ENCODE measurements at places on chromosomes 6 and 20.

- no peak for DNase-seq
These were observed 25.6 kb upstream of the AHI1 start for GRCh38 chr6:135522965-135523692.

DNA sequence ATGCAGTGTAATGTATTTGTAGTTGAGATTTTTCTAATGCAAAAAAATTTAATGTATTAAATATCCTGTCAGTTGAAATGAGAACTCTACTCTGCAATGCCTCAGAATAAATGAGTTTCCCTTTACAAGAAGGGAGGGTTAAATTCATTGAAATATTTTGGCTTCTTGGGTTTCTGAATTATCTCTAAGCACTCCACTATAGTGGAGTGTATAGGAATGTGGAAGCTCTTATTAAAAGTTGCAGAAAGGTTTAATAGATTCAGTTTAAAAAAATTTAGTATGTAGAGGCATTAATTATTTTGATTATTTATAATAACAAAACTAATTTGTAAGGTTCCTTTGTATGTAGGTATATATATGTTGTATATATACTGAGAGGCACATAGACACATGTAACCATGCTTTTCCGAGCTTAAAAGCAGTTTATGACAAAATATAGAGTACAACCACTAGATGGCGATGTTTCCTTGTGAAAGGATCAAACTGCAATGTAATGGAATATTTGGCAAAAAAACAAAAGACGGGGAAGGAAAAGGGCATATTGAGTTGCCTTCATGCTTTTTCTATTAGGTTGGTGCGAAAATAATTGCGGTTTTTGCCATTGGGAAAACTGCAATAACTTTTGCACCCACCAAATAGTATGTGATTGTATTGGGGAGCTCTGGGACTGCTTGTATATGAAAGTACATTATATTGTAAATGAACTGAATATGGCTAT is 144.2 kb downstream of the MYO6 start:
- DNase-seq: peak; percentile 79

GRCh38 chr20:63498960-63499337 is at the start of gene EEF1A2:
Gene EEF1A2, minus strand, starts transcription at chr20:63499083. Its CDS starts 1,320 bp downstream, at chr20:63497763.
- peak; percentile 70 for DNase-seq

DNA sequence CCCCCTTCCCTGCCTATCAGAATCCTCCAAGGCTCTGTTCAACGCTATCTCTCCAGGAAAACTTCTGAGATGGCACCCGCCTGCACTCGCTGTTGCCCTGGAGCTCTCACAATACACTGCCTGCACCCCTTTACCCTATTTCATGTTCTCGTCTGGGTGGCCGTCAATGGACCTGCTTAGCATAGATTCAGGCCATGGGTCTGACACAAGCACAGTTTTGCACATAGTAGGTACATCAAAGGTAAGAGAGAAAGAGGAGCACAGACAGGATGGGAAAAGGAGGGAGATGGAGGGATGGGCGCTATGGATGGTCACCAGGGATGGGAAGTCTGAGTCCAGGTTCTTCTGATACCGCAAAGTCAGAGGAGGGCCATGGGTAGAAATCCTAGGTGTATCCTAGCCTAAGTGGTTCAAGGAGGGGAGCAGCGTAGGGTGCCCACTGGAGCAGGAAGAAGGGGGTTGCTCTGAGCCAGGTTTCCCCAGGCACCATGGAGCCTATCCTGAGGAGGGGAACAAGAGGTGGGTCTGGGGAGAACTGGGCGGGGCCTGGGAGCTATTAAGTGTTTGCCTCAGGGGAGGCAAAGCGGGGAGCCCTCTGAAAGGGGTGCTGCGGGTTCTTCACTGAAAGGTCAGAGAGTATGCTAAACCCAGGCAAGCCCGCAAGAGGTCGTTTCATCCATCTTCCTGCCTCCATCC is 89.3 kb downstream of the MRPL14 start:
- DNase-seq: no peak

DNA sequence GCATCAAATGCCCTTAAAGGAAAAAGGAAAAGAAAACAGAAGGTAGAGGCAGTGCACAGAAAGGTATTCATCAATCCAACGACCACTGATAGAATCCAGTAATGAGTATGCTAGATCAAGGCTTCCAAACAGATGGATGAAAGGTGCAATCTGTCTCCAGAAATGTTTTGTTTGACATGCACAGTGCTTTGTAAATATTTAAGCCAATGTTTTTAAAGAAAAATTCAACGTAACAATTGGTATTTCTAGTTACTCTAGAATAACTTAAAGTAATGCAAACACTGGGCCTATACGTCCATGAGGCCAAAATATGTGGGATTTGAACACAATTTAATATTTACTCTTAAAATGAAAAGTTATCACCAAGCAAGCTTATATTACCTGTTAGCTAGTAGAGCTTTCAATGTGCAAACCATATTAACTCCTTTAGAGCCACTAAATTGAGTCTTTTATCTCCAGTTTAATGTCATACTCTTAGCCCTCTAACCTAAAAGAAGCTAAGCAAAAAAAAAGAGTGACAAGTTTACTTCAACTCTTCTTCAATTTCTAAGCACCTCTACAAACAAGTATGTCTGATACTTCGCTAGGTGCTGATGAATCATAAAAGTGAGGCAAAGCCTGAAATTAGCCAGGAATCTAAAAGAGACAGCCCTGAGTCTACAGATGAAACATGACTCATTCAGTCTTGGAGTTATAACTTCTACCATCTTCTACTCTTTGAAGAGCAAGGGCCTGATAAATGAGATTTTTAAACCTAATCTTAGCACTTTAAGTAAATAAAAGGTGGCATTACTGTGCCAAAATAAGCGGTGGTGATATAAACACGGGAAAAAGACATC is 169.8 kb downstream of the PTPRK start:
- DNase-seq: no peak

DNA sequence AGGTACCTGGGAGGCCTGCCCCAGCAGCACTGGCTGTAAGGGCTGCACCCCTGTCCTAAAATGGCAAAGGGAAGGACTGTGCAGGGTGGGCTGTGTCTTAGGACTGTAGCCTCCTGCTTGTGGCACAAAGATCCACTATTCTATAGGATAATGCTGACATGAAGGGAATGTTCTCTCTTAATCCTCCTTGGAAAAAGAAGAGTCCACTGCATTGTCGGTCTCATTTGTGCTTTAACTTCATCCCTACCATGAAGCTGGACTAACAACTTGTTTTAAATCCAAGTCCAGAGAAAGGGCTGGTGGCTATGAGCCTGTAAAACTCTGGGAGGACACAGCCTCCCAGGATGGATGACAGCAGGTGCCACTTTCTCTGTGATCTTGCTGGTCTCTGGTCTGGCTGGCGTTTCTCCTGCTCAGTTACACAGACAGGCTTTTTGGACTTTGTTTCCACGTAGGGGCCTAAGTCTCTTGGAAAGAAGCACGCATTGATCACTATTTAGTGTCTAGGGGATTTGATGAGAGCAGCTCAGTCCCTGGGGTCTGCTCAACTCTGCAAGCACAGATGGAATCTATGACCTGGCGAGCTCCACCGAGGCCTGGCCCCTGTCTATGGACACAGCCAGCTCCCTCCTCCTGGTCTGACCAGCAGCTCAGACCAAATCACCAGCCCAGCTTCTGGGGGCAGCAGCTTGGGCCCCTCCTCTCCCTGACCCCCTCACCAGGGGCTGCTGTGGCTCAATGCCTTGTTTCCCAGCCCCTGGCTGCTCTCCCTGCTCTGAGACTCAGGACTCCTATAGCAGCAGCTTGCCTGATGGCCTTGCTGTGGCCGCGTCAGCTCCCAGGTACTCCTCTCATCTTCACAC is 4.8 kb downstream of the CST3 start:
- no peak for DNase-seq

GRCh38 chr6:17233531-17233930 is 47.6 kb upstream of the RBM24 start:
- DNase-seq: no peak
